ENCODE measurements at places on chromosomes 5 and 9.

- DNase-seq = no peak
Observed at GRCh38 chr9:83526901-83527300, 11.3 kb downstream of the FRMD3 start.

DNA sequence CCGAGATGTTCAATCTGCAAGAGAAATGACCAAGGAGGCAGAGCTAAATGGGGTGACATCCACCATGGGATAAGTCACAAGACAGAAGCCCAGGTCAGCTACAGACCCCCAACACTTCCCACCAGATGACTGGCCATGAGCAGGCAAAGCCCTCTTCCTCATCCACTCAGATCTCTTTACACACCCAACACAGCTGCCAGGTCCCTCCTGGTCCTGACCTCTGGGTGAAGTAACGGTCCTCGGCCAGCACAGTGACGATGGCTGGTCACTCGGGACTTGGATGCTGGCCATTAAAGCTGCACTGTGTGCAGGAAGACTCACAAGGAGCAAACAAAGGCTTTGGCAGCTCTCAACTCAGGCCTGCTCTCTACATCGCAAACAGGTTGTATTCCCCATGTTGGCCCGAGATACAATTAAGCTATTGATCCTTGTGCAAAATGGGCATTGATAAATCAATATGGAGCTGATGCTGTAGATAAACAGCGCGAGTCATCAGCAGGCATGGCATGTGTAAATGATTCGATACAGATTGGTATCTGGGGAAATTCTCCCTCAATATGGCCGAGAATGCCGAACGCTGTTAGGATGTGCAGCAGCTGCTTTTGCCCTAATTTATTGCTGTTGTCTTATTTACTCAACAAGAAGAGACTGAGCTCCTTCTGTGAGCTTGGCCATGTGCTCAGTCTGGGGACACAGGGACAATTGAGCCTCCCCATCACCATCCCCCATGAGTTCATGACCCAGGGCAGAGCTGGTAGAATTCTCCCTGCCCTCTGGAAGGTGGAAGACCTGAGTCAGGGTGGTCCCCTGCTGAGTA is 98.7 kb downstream of the C5orf15 start:
- no peak for DNase-seq

- DNase-seq = peak; percentile 12
Observed at GRCh38 chr9:76020652-76021051, 130.2 kb downstream of the PCSK5 start.

- DNase-seq = peak; percentile 98
Observed at GRCh38 chr9:76456202-76456926, 2.6 kb upstream of the GCNT1 start.

DNA sequence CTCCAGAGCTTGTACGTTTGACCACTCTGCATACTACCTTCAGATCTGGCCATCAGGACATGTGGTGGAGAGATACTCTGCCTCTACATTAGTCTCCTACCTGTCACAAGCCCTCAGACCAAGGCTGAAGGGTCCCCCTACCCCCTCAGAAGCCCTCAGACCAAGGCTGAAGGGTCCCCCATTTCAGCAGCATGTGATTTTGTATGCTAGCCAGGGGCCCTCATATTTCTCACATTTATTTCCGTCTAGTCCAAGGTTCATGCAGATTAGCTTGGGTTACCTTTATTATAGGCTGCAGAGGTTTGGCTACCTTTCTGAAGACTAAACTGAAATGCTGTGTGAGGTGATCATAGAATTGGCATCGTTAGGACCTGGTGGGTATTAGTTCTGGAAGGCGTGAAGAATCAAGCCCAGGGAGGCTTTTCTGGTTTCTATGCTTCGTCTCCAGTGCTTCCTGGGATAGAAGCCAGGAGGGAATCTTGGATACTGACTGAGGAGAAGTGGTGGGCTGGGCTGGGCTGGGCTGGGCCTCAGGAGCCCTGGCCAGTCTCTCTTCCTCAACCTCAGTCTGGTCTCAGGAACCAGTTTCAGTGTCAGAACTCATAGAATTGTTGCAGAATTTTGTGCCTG is 2.8 kb downstream of the SMIM32 start:
- no peak for DNase-seq

DNA sequence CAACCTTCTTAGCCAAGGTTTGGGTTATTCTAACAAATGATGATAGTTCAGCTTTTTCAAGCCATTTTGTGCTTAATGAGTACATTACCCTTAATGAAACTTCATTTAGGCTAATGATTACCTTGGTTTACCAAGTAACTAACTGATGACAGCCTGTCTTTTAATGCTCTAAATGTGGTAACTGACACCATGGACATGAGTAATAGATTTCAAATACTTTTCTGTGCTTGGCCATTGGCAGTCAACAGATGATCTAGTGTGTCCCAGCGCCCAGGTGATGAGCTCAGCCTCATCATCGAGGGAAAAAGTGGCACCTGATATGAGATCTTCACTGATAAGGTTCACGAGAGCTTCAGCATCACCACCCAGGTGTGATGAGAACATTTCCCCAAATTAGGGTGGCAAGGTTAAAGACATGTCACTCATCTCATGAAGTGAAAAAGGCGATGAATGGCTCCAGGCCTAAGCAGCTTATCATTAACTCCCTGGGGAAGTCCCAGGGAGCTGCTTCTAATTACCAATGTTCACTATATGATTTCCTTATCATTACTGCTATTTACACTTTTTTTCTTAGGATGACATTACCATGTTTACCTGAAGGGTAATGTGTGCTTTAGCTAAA is 296.0 kb downstream of the SPOCK1 start:
- no peak for DNase-seq

DNA sequence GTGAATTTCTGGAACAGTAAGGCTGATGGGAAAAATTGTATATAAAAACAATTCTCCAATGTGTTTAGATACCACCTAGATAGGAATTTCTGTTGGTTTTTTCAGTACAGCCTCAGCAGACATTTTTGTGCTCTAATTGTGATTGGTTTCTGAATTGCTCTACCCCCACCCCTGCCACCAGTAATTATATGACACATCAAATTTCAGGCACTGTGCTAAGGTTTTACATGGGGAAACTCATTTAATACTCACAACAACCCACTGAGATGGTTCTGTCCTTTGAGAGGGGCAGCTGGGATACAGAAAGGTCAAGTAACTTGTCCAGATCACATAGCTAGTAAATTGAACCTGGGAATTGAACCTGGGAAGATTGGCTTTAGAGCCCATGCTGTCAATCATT is 288.0 kb downstream of the ARHGEF28 start:
- DNase-seq = no peak

GRCh38 chr9:96022445-96023051 is 147.1 kb downstream of the ERCC6L2 start:
- peak; percentile 72 for DNase-seq

DNA sequence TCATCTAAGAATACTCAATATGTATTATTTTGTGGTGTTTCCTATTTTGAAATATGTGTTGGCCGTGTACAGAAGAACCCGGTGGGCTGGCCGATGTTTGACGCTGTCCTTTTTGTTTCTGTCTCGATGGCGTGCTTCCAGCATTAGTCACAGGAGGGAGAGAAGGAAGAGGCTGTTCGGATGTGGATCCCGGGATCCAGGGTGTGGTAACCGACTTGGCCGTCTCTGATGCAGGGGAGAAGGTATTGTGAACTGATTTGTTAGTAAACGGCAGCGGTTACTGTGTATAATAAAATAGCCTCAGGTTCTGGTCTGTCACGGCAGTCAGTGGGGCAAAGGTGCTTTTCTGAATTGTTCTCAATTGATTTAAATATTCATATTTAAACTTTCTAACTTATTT is 275.0 kb downstream of the ARHGEF28 start:
- no peak for DNase-seq

DNA sequence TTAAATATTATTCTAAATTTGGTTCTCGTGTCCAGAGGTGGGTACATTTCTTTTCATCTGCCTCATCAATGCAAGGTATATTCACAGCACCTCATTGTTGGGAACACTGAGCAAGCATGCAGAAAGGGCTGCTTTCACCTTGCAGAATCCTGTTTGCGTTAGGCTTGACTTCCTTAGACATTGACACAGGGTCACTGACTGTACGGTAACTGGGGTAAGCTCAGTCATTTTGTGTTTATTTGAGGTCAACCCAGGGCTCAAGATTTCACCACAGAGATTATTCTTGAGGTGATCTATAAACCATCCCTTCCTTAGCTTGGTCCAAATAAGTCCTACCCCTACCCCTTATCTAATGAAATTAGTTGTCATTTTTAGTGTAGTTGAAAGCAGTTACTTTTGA is 1.7 kb upstream of the PTPDC1 start:
- DNase-seq = no peak

GRCh38 chr9:83336706-83337105 is 201.5 kb downstream of the FRMD3 start:
- no peak for DNase-seq

DNA sequence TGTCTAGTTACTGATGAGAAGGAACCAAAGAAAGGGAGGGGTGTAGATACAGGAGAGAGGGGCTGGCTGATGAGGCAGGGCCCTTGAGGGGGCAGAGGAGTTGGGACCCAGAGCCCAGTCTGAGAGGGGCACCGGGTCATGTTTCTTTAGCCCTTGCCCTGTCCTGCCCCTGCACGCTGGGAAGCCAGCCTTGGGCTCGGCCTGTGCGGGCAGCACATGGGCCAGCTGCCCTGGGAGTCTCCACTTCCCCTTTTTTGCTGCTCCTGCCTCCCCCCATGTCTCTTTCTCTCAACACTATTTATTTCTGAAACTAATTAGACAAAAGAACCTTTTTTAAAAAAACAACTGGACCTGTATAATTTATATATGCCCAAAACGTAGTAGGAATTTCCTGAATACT is 20.5 kb downstream of the MVB12B start:
- DNase-seq = peak; percentile 34

GRCh38 chr9:90805006-90805996 is 3.7 kb downstream of the SYK start:
- no peak for DNase-seq

DNA sequence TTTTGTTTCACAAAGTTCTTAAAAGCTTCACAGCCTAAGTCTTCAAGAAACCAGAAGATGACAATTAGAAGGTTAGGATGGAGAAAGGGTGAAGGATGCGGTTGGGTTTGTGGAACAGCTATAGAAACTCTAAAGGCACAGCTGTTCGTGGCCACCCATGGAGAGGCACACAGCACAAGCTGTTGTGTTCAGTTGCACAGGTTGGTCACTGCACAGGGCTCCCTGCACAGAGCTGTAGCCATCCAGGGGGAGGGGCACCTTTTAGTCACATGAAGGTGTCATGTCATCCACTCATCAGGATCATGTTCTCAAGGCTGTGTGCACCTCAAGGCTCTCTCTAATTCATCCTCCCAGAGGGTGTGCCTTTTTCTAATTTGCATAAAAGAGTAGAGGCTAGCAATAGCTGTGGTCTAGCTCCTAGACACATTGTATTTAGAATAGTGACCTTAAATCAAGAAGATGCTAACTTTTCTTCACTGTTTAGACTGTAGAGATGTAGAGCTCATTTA is 5.0 kb upstream of the RASGRF2 start:
- no peak for DNase-seq

- no peak for DNase-seq
Observed at GRCh38 chr5:20055301-20055700, 67.3 kb upstream of the CDH18 start.

DNA sequence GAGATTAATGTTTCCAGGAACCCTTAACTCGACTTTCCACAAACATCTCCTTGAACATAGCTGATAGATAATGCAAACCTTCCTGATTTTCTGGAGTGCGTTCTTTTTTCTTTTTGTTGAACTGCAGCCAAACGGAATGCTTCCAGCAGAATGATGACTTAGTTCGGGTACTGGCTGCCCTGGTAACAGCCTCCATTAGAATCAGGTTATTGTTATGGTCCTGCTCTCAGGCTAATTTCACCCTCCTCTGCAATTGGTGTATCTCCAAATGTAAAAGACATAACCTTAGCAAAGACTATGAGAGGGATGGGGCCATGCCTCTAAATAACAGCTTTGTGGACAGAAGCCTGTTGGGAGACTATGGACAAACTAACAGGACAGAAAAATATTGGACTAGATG is 116.5 kb downstream of the PDE4D start:
- no peak for DNase-seq

DNA sequence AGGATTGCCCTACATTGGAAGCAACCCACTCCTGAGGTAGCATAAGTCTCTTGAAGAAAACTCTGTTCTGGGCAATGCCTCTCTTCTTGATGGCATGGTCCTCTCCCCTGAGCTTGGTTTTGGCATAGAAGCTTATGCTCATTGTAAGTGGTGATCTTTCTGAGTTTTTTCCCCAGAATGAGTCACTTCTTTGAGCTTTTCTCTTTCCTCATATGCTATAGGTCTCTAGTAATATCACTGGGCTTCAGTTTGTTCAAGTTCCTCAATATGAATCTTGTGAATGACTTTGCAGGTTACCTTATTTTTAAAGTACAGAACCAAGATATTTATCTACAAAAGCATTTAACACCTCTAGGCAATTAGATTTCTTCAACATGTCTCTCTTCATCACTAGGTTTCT is 76.5 kb upstream of the ATG10 start:
- peak; percentile 40 for DNase-seq

DNA sequence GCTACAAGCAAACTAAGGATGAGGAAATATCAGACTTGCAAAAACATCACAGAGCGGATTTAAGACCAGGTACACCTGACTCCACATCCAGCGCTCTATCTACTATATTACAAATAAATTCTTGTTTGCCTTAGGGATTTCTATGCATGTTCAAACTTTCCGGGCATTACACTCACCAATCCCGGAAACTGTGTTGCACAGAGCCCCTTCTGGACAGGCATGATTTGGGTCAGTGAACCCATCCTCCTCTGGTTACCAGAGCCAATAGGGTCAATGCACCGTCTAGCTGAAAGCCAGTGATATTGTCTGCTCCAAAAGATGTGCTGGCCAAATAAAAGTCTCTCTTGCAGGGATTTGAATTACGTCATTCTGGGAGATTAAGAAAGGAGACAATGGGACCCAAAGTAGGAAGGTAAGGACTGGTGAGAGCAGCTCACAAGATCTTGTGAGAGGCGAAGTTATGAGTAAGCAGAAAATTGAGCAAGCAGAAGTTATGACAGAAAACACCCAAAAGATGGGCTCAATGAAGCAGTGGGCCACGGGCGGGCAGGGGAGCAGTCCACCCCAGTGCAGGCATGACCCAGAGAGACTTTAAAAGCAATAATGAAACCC is 155.8 kb upstream of the RAI14 start:
- no peak for DNase-seq

- peak; percentile 39 for DNase-seq
Observed at GRCh38 chr5:38551030-38552017, 5.1 kb downstream of the LIFR start.

- no peak for DNase-seq
Observed at GRCh38 chr5:74409166-74409706, 231.3 kb downstream of the ENC1 start.

- no peak for DNase-seq
Observed at GRCh38 chr5:172211676-172212075, 17.7 kb downstream of the EFCAB9 start.

- DNase-seq = no peak
Observed at GRCh38 chr9:134562146-134562849, 79.3 kb upstream of the COL5A1 start.

DNA sequence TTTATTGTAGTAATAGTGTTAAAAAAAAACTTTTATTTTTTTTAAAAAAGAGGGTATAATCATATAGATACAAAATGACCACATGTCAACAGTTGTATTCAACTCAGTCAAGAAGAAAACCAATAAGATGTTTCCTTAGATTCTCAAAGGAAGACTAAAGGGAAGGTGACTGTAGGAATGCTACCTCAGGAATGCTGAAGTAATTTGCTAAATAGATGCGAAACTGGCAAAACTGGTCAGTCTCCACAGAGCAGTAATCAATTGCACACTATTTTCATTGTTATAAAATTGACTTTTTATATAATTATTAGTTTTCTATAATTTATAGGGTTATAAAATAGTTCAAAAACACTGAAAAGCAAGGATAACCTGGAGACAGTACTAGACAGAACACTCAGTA is 204.8 kb downstream of the GABRG2 start:
- DNase-seq = no peak
